ENCODE measurements at places on chromosomes 2 and 18.

DNA sequence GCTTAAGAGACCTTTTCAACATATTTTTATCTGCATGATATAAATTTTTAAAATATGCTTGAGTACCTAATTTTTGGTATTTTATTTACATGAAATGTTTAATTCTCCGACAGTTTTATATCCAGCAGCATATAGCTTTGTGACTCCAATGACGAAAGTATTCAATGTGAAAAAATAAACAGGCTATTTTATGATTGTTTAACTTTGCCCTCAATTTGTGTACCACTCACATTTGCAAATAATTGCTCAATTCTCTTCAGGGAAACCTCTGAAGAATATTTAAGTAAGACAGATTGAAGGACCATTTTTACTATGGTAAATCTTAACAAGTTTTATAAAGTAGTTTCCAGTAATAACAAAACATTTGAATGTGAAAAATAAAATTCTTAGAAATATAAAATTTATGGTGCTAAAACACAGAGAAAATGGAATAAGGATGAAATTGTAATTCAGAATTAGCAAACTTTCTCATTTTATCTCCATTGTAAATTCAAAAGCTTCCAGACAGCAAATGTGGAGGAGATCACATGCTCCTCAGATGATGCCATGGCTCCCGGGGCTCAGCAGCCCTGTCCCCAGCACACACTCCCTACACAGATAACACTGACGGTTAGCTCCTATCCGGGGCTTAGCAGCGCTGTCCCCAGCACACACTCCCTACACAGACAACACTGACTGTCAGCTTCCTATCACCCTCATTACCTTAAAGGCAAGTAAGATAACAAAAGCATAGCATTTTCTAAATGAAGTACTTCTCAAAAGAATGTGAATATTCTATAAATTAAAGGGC lies 39.7 kb downstream of the SH3YL1 start:
- no peak for DNase-seq

- DNase-seq: no peak
Measured at GRCh38 chr2:200668478-200668877, 82.7 kb downstream of the AOX1 start.

DNA sequence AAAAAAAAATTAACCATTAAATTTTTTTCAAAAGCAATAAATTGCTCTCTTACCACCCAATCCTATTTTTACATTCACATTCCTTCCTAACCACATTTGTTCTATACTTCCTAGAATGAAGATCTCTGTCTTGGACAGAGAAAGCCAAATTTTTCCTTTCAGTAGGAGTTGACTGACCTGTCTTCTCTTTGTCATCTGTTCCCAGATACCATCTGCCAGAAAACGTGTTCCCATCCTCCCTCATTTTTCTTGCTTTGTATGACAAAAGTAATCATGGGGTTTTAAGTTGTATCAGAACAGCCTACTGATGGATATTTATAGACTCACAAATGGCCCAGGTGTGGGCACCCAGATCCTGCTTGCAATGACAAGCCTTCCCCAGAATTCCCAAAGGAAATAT lies 182.1 kb downstream of the CYP26B1 start:
- DNase-seq: no peak

GRCh38 chr18:25058521-25058920 lies 293.4 kb downstream of the ZNF521 start:
- no peak for DNase-seq

DNA sequence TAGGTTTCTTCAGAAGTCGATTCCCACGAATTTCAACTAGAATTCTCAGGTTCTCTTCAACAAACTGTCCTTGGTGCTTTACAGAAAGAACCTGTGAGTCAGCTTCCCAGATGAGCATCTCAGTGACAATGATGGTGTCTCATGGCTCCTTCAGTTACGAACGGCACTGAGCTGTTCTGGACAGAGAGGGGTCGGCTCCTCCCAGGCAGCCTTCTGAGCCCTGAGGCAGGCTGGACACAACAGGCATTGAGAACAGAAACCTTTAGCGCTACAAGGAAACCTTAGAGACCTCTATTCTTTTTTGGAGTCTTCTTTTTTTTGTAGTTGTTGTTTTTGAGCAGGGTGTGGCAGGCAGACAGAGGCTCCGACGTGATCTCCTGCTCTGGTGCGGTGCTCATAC lies 35.1 kb upstream of the ALKAL2 start:
- no peak for DNase-seq

GRCh38 chr2:144339048-144339447 lies 180.9 kb downstream of the ZEB2 start:
- no peak for DNase-seq

GRCh38 chr2:200616193-200616592 lies 30.4 kb downstream of the AOX1 start:
- no peak for DNase-seq

- no peak for DNase-seq
Measured at GRCh38 chr2:207149249-207150213, 16.2 kb downstream of the KLF7 start.

- DNase-seq: no peak
Measured at GRCh38 chr2:159606287-159606686, 10.1 kb downstream of the BAZ2B start.

- DNase-seq: no peak
Measured at GRCh38 chr18:72458271-72458670, 85.9 kb downstream of the CBLN2 start.

GRCh38 chr2:121387591-121388325 lies 102.8 kb upstream of the TFCP2L1 start:
- DNase-seq: no peak

GRCh38 chr2:176242276-176242675 lies 27.0 kb upstream of the MTX2 start:
- DNase-seq: no peak

DNA sequence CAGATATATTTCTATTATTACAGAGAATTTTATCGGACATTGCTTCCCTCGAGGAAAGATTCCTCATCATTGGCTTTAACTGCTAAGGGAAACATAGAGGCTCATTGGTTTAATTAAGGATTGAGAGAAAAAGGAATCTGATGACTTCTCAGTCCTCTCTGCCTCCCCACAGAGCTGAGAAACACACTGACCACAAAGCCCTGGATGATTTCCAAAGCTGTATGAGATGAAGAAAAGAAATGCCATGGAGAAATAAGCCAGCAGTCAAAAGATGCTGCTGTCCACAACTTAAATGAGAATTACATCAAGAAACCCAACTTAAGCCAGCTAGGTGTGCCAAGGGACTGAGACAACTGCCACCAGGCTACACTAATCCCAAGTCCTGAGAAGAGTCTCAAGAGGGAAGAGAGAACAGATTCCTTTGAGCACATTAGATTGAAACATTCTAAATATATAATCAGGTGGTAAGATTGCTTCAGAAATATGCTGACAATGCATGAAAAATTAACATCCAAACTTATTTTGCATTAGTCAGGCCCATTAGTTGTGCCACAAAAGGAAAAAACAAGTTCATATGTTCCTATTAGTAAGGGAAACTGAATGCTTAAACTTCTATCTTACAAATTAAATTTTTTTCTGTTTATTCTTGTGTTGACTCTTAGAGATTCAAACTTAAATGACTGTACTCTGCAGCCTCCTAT lies 308.1 kb upstream of the CYRIA start:
- no peak for DNase-seq

GRCh38 chr2:26725521-26725820 lies 32.9 kb downstream of the KCNK3 start:
- DNase-seq: no peak

GRCh38 chr2:54350426-54350825 lies 94.4 kb upstream of the TSPYL6 start:
- no peak for DNase-seq

- no peak for DNase-seq
Measured at GRCh38 chr2:207353836-207354235, 175.9 kb upstream of the CREB1 start.

DNA sequence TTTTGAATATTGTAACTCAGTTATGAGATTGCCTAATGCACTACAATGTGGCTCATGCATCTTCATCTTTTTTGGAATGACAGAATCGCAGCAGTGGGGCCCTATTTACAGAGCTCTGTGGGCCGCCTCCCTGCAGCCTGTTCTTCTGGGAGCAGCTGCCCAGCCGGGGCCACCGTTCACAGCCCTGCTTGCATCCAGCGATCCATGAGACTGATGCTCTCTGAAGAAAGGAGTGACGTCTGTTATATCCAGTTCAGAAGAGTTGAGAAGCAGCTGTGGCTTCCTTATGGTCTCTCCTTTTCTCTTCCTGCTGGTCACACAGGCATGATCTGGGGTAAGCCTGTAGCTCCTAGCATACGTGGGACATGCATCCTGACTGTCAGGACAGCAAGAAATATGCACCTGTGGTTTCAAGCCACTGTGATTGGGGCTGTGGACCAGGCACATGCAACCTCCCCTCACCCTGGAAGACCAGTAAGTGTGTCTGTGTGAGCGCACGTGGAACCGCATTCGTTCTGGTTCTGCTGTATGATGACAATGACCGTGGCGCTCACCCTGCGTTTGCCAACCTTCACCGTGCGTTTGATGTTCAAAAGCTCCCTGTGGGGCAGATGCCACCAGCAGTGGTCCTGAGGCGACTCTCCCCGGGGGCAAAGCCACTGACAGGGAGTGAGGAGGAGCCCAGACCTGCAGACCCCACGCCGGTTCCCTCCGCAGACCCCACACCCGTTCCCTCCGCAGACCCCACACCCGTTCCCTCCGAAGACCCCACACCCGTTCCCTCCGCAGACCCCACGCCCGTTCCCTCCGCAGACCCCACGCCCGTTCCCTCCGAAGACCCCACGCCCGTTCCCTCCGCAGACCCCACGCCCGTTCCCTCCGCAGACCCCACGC lies 189.8 kb downstream of the TMEM18 start:
- no peak for DNase-seq

DNA sequence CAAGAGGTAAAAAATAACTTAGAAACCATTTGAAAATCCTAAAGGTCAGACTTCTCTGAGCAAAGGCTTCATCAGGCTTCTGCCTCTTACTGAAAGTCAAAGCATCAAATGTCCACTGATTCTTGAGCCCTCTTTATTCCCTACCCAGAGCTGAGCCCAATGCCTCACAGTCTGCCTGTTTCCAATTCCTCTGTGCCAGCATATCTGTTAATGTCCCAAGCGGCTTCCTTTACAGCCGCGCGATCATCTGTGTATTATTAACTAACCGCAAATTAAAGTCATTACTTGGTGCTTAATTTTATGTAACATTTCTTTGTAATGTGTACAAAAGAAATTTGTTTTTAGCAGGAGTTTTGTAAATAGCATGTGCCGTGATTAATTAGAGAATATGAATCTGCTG lies 418.8 kb upstream of the HNRNPA3 start:
- no peak for DNase-seq

DNA sequence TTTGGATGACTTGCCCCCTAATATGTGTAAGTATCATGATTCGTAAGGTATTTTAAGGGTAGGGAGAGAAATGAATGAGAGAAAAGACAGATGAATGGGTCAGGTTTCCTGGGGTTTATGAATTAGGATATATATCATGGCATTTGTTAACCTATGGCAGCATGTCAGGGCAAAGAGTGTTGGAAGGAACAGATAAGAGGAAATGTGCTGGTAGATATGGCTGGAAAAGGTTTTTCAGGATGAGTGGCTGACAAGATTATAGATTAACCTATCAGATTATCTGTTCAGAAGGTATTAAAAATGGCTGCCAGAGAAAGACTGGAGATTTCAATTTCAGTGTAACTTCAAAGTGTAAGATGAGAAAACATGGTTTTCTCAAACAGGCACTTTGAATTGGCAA lies 67.8 kb downstream of the SRBD1 start:
- DNase-seq: no peak

DNA sequence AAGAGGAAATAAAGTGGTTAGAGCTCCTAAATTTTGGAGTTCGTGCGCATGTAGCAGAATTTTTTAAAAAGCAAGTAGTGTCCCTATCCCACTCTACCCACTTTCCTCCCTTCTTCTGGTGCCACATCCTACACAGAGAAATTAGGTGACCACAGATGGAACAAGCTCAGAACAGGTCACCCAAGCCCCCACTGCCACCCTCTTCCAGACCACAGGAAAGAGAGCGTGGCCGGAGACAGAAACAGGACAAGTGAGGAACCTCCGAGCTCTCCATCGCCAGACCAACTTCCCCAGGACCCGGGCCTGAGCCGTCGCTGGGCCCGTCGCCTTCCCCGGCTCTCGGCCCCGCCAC lies 433 bp downstream of the NPC1 start:
- DNase-seq: no peak

DNA sequence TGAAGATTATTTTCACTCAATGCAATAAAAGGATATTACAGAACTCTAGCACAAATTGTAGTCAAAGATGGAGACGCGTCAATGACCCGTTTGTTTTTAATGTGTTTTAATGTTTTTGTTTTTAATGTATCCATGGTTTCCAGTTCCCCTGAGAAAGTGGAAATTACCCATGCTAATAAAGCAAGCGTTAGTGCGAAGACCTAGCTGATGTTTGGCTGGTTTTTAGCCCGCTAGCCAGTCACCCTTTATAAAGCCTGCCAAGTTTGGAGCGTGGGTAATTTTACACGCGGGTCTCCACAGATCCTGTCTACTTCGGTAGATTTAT lies 430 bp upstream of the CHMP1B start:
- DNase-seq: no peak

All from kidney (tissue), 22 donors.